IMR-90 (cell line): ENCODE measurements at places on chromosomes 16 and 17. TPM values are rescaled to one million over a fixed set of nuclear protein-coding genes. Genes with fewer than 3 reads are reported as not detected.

DNA sequence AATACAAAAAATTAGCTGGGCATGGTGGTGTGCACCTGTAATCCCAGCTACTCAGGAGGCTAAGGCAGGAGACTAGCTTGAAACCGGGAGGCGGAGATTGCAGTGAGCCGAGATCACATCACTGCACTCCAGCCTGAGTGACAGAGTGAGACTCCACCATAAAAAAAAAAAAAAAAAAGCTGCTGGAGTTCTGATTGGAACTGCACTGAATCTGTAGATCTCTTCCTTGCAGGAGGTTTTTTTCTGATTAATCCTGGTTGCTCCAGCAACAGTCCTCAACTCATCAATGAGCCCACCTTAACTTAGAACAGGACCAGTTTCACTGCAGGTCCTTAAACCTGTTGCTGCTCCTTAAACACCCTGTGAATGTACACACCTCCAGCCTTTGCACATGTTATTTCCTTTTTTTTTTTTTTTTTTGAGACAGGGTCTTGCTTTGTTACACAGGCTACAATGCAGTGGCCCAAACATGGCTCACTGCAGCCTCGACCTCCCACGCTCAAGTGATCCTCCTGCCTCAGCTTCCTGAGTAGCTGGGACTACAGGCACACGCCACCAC is 1.6 kb upstream of the ODAD4 start:
- DNase-seq: no peak

DNA sequence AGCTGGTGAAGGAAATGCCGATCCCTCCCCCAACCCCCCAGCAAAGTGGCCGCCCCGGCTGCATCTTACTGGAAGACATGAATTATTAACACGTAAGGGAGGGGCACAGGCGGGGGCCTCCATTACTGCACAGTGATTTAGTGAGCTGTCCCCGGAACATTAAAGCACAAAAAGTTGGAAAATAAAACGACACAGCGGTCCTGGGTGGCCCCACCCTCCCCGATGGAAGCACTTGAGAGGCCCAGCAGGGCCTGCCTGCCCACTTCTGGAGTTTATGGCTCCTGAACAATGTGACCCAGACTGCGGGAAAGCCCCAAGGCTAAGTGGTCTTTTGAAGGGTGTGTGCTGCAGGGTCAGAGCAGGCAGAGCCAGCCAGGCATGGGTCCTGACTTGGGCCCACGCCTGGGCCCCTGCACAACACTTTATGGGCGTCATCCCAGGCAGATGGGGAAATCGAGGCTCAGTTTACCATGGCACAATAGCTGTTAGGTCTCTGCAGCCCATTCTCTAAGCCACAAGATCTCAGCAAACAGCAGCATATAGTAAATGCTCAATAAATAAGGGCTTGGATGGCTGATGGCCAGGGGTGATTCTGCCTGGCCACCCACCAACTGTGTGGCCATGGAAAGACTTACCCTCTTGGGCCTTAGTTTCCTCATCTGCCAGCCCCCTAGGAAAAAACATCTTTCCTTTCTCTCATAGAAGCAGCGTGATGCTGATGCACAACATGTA is 22.8 kb downstream of the CCDC102A start:
- no peak for DNase-seq

KRTAP2-3 gene
- 1.4 TPM in 2 replicates for total RNA-seq

GRCh38 chr17:8410883-8411238 is 13.2 kb upstream of the RNF222 start:
- no peak for DNase-seq

DNA sequence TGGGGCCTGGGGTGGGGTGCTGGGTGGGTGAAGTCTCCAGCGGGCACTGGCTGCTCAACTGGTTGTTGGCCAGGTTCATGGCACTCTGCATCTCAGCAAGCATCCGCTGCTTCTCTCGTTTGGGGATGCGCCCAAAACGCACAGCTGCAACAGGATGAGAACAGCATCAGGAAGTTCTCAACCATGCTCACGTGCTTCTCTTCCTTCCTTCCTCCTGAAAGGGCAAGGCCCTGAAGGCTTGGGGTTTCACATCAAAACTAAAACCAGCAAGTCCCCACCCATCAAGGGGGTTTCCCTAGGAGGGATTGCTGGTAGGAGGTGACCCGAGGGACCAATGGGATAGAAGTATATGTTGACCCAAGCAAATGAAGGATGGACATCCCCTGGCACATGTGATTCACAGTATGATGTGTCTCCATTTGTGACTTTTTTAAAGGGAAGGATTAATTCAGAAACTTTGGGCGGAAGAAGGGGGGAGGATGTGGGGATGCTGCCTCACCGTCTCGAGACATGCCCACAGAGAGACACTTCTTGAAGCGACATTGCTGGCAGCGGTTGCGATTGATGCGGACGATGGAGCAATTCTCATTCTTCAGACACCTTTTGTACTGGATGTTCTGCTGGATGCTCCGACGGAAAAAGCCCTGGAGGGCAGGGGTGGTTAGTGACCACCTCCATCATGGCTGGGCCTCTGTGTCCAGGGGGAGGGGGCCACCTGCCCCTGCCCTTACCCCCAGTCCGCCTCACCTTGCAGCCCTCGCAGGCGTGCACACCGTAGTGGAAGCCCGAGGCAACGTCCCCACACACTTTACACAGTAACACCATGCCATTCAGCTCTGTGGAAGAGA is 4.2 kb downstream of the NR1D1 start:
- DNase-seq: peak; percentile 19

SPAG5 gene
- 55.5 and 60.8 TPM in 2 replicates for total RNA-seq

DNA sequence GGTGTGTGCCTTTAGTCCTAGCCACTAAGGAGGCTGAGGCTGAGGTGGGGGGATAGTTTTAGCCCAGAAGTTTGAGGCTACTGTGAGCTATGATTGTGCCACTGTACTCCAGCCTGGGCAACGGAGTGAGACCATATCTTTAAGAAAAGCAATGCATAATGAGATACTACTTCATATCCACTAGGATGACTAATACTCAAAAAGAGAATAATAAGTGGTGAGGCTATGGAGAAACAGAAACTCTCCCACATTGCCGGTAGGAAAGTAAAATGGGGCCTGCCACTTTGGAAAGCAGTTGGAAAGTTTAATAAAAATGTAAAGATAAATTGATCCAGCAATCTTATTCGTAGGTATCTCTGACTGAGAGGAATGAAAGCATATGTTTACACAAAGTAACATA is 4.6 kb upstream of the NPIPB2 start:
- DNase-seq: no peak

DNA sequence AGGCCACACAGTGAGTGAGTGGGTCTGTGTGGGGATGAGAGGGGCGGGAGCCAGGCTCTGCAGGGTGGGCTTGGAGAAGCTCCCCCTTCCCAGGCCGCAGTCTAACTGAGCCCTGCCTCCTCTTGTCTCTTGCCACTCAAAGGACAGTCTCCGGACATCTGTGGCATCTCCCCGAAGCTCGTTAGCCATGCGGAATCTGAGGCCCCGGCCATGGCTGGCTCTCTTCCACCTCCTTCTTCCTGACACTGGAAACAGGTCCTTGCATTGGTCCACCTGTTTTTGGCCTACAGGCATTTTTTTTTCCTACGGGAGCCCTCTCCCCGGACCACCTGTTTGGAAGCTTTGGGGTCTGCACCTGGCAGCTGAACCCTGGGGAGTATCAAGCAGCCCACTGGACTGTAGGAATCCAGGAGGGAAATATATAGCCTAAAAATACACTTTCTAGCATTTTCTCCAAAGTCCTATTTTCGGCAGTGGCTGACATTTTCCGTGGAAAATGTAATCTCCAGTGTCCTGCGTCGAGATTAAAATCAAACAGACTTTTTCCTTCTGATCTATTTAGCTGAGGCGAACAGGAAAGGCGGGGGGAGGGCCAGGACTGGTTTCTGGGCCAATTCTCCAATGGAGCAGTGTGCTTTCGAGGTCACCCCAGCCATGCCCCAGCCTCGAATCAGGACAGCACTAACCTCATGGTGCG is 9.1 kb downstream of the ATP2A3 start:
- DNase-seq: no peak
